ENCODE measurements at places on chromosomes 13 and 19.

DNA sequence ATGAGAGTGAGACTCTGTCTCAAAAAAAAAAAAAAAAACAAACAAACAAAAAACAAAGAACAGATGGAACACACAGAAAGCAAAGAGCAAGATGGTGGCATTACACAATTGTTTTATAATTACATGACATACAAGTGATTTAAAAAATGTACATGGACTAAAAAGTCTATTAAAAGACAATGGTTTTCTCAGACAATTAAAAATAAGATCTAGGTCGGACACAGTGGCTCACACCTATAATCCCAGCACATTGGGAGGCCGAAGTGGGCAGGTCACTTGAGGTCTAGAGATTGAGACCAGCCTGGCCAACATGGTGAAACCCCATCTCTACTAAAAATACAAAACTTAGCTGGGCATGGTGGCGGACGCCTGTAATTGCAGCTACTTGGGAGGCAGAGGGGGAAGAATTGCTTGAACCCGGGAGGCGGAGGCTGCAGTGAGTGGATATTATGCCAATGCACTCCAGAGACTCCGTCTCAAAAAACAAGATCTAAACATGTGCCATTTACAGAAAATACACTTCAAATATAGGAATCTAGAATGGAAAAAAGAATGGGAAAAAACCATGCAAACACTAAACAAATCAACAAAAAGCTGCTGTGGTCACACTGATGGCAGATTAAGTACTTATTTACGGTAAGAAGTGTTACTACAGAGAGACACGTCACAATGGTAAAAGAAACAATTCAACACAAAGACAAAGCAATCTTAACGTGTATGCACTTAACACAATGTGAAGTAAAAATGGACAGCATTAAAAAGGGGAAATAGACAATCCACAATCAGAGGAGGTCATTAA lies 26.7 kb downstream of the MIER2 start:
- no peak for DNase-seq

- no peak for DNase-seq
Observed at GRCh38 chr13:112204346-112205327, 137.7 kb downstream of the SOX1 start.

- no peak for DNase-seq
Observed at GRCh38 chr19:38211151-38211591, 12.9 kb downstream of the DPF1 start.

DNA sequence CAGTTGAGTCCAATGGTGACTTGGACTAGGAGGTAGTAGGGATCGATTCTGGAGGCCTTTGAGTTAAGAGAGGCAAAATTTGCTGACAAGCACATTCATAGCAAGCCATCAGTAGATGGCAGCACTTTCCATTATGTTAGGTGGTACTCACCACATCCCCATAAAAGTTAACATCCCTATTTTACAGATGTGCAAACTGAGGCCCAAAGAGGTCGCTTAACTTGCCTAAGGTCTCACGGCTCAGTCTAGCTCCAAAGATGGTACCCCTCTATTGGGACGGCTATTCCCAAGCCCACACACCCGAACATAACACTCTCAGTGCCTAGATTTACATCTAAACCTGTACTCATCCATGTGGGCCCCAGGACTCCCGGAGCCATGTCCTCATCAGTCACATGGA lies 21.5 kb upstream of the FOSB start:
- no peak for DNase-seq

DNA sequence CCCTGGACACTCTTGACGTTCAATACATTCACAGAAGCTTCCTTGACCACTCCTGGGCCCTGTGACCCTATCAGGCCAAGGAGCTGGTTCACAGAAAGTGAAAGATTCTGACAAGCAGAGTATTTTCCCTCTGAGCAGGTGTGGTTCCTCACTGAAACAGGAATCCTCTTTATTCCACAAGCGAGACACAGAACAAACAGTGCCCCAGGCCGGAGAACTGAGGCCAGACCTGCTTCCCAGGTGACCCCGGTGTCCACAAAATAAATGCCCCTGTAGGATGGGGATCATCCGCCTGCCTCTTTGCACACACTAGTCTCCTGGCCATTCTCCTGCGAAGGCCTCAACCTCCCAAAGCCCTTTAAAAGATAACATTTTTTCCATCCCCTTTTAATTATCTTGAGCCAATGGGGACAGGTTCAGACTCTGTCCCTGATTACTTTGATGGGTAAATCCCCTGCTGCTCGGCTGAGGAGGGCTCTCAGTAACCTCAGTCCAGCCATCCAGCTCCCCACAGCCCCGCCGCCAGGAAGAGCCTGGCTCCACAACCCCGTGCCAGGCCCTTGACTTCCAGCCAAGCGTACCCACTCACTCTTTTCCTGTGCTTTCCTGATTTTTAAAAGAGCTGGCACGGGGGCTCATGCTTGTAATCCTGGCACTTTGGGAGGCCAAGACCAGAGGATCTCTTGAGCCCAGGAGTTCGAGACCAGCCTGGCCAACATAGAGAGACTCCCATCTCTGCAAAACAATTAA lies 129.1 kb downstream of the FOXO1 start:
- DNase-seq: no peak

DNA sequence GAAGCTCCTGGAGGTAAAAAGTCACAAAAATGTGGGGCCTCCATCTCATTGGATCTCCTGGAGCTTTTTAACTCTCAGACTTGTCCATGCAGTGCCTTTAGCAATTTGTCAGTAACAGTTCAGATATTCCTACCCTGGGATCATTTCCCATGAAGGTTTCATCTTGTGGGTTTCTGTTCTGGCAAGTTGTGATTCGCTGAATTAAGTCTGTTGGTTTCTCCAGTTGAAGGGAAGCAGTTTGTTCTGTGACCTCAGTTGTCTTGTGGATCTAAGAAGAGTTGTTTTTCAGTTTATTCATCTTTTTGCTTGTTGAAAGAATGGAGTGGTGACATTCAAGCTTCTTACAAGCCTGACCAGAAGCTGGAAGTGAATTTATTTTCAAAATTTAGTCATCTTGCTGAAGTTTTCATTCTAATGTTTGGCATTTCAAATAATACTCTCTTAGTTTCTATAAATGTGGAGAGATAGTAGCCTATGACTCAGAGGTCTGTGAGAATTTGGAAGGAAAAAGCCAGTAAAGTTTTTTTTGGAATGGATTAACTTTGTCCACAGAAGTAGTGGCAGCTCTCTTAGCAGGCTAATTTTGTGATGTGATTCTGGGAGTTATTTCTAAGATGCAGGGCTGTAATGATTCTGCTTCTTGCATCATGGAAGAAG lies 120.1 kb upstream of the CSNK1A1L start:
- DNase-seq: no peak

DNA sequence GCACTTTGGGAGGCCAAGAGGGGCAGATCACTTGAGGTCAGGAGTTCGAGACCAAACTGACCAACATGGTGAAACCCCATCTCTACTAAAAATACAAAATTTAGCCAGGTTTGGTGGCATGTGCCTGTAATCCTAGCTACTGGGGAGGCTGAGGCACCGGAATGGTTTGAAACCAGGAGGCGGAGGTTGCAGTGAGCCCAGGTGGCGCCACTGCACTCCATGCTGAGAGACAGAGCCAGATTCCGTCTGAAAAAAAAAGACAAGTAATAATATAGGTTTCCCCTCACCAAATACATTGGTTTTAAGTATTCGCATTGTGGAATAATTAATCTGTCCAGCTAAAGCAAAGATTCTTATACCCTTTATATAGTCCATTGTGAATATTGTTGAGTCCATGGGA lies 1544.6 kb downstream of the OLFM4 start:
- no peak for DNase-seq

DNA sequence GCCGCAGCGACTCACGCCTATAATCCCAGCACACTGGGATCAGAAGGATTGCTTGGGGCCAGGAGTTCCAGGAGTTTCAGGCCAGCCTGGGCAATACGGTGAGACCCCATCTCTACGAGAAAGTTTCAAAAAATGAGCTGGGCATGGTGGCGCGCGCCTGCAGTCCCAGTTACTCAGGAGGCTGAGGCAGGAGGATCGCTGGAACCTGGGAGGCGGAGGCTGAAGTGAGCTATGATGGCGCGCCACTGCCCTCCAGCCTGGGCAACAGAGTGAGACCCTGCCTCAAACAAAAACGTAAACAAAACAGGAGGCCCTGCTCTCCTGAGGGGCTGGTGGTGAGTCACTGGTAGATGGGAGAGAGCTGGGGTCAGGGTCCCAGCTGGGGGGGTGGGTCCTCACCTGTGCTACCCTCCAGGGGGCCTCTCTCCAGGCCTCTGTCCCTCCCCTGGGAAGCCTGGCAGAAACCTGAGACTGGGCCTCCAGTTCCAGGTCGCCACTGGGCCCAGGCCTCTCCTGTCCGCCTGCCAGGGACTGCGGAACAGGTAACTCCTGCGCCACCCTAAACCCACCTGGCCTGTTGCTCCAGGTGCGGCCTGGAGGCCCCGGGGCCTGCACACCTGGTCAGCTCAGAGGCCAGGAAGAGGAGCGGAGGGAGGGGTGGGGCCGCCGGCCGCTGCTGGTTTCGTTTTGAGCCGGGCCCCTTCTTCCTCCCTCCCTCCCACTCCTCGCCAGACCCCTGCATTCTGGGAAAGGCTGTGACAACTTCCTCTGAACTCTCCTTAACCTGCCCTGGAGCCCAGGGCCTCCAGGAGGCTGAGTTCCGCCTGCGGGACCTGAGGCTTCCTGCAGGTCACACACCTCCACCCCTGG lies 17.2 kb upstream of the ZBTB7A start:
- peak; percentile 62 for DNase-seq

- DNase-seq: no peak
Observed at GRCh38 chr19:47614021-47614295, 5.0 kb downstream of the BICRA start.

DNA sequence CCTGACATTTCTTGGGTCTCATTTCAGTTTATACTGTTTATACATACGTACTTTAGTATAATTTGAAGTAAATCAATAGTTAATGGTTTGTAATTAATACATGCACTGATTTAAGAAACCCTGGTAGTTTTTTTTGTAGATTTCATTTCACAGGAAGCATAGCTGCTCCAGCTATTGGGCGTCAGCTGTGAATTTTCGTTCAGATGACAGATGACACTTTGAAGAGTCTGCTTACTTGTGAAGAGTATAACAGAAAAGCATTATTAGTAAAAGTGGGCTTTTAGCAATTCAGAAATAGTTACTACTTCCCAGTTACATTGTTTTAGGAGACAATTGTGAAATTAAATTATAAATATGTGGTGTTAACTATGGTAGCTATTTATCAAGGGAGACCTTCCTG lies 44.4 kb downstream of the METTL21C start:
- no peak for DNase-seq

- no peak for DNase-seq
Observed at GRCh38 chr19:19711306-19711933, 21.5 kb downstream of the ZNF14 start.

DNA sequence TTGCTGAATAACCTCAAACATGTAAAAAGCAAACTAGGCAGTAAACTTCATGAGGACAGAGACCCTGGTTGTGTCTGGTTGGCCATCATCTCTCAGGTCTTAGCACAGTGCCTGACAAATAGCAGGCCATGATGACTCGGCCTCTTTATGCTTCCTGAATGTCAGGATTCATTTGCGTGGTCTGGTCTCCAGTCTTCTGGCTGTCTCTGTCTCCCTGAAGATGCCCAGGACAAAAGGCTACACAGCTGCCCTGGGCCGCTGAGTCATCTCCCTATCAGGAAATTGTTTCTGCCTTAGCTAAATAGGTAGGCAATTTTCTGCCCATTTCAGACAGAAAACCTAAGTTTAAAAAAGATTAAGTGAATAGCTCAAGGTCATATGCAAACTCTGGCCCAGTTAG lies 84.1 kb upstream of the FNDC3A start:
- no peak for DNase-seq

DNA sequence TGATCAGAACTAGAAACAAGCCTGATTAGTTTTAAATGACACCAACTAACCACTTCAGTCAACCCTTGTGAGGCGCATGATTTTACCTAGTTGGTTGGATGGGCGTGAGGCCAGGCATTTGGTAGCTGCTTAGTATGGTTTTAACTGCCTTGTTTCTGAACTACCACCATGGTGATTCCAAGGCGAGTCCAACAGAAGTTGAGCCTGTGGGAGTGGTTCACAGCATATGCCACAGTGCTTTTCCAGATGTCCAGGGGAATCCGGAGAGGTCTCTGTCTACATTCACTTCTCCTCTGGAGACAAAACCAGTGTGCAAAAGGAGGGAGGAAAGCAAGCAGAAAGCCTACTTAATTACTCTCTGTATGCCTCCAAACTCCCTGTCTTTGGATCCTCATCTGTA lies 524.1 kb downstream of the GPC6 start:
- DNase-seq: no peak

- no peak for DNase-seq
Observed at GRCh38 chr19:44792281-44792680, 14.6 kb downstream of the CBLC start.

- DNase-seq: no peak
Observed at GRCh38 chr13:51435002-51435578, 17.7 kb downstream of the INTS6 start.
